Uterine smooth muscle cell (primary cell): ENCODE measurements at places on chromosomes 5 and 9. TPM values are rescaled to one million over a fixed set of nuclear protein-coding genes. Genes with fewer than 3 reads are reported as not detected.

Gene DIRAS2
- 0.11 and 1.4 TPM in 2 replicates for total RNA-seq

Gene PCDHA9
- 0.11 and 0.12 TPM in 2 replicates for total RNA-seq

Gene ODF2
- 36.2 and 63.7 TPM in 2 replicates for total RNA-seq

Gene ZDHHC11
- total RNA-seq: 0.44 and 2.5 TPM in 2 replicates

Gene PAEP
- not detected in 2 replicates for total RNA-seq
